NCI-H187 treated with DMSO at 0.1 percent for 48 hours (cell line): ENCODE measurements at places on chromosomes 2 and 18.
A peak's percentile ranks its signal among the peaks of the same experiment; 100 is the strongest.

- no peak for DNase-seq
Observed at GRCh38 chr2:207437524-207438143, 92.1 kb upstream of the CREB1 start.

DNA sequence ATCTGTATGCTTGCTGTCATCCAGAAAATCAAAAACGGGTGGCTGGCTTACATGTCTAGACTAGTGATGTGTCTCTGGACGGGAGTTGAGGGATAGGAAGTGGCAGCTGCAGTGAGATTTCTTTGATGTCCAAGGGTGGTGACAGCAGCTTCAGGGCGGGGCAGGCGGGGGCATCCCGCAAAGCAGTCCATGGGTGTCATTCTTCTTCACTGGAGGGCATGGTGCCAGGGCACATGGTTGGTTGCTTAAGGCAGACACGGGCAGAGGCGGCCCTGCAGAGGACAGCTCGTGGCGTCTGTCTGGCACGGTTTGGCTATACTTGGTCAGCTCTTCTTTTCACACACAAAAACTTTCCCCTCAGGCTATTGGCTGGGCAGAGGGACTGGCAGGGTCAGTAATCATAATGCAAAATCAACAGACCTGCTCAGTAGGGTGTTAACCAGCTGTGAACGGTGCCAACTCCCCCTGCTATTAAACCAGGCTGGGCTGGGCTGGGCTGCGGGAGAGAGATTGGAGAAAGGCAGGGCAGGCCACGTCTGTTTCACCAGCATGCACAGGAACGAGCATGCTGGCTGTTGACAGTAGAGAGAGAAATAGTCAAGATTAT is 63.7 kb downstream of the COL4A3 start:
- DNase-seq: no peak

DNA sequence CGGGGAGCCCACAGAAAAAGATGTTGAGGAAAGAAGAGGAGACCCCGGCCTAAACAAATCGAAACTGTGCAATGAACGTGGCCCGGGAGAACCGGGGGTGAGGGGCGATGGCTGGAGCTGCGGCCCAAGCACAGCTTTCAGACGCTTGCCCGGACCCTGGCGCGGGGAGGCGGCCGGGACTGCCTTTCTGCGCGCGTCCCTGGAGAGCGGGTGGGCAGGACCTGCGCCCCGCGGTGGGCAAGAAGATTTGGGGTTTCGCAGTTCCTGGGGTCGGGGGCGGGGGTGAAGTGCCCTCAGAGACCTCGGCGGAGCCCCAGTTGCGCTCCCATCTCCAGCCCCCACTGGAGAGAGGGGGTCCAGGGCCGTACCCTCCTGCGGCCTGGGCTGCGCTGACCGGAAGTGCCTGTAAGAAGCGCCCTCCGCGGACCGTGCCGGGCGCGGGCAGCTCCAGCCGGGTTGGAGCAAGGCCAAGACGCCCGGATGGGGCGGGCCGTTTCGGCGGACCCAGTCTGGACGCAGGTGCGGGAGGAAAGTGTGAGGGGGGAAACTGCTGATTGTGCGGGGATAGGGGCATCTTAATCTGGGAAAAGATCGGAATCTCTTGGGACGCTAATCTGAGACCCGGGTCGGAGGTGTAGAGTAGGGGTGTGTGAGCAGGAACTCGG is 11.6 kb downstream of the EN1 start:
- DNase-seq: no peak

GRCh38 chr2:151343073-151343472 is 14.3 kb upstream of the TNFAIP6 start:
- no peak for DNase-seq

DNA sequence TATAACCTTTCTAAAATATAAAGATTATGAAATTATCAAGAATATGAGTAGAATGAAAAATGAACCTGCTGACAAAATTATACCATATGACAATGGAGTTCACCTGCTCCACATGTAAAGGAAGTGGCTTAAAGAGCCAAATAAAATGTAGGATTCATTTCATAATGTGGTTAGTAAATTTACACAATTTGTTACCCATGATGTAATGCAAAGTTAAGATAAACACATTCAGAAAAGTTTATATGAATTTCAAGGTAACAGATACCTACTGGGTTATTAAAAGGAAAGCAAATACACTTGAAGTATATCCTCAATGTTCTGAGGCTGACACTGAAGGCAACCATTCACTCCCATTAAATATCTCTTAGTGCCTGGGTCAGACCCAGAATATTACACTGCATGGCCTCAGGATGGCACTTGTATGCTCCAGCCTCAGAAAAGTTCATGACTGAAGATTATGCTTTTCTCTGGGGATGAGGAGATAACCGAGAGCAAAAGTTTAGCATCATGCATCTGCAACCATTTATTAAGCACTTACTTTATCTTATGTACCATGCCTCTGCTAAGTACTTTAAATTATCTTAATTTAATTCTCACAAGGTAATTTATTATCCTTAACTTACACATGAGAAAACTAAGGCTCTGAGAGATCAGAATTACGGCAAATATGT is 6.2 kb downstream of the STRN start:
- DNase-seq: no peak

DNA sequence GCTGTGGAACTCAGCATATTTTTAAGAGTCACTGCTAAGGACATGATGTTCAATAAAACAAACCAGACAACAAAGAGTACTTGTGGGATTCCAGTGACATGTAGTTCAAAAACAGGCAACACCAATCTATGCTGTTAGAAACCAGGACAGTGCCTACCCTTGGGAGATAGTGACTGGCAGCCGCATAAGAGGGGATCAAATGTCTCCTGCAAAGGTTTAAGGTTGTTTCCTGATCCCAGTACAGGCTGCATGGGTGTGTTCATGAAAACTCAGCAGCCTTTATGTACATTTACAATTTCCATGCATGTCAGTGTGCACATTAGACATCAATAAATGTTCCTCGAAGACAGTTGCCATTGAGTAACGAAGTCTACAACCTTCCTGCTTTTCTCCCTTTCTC is 183.8 kb downstream of the PID1 start:
- peak; percentile 48 for DNase-seq

DNA sequence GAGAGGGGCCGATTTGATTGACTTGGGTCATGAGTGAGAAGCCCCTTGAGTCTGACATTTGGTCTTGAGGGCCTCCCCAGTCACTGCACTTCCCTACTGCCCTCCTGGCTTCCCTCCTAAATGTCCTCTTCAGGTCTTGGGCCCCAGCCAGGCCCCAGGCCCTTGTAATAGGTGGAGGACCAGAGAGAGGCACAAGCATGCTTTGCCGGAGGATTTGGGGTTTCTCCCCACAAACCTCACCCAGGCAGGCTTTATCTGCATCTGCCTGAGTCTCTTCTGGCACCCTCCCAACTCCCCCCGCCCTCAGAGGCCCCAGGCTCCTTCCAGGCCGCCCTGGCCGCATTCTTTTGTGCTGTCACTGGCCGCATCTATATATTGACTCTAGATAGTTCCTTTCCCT is 270.7 kb downstream of the HAUS1 start:
- DNase-seq: no peak

- no peak for DNase-seq
Observed at GRCh38 chr2:42364658-42365057, 3.6 kb upstream of the COX7A2L start.
